ENCODE measurements at places on chromosomes 1 and 21.

DNA sequence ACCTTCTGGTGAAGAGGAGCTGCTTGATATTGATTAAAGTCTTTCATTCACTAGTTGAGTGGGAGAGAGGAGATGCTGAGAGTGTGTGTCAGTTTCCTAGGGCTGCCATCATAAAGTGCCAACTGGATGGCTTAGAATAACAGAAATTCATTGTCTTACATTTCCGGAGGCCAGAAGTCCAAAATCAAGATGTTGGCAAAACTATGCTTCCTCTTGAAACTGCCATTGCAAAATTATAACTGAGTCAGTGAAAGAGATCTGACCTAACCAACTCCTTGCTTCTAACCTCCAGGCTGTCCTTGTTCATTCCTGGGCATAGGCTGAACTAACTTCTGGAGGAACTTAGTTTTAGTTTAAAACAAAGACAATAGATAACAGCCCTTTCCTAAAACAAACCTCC, 47.1 kb downstream of the PTGS2 start:
- no peak for DNase-seq

GRCh38 chr1:193086342-193086741, 18.9 kb downstream of the GLRX2 start:
- DNase-seq = no peak

- peak; percentile 75 for DNase-seq
These were observed 174.3 kb upstream of the DUSP10 start for GRCh38 chr1:221916176-221916575.

DNA sequence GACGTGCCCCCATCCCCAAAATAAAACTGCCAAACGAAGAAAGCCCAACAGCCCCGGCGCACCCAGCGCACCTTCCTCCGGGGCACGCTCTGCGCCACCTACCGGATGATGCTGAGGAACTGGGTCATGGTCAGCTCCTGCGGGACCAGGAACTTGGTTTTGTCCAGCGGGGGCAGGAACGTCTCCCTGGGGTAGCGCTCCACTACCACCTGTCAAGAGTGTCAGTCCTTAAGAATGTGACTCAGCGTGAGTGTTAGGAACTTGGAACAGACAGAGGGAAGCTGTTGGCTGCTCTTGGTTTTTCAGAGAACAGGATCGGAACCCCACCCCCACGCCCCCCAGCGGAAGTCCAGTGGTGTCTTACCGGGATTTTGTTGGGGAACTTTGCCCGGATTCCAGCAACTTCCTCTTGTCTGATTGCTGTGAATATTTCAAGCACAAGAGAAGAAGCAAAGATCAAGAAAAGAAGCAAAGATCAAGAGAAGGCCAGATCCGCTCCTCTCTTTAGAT, 431 bp downstream of the MAP1LC3C start:
- DNase-seq = no peak

DNA sequence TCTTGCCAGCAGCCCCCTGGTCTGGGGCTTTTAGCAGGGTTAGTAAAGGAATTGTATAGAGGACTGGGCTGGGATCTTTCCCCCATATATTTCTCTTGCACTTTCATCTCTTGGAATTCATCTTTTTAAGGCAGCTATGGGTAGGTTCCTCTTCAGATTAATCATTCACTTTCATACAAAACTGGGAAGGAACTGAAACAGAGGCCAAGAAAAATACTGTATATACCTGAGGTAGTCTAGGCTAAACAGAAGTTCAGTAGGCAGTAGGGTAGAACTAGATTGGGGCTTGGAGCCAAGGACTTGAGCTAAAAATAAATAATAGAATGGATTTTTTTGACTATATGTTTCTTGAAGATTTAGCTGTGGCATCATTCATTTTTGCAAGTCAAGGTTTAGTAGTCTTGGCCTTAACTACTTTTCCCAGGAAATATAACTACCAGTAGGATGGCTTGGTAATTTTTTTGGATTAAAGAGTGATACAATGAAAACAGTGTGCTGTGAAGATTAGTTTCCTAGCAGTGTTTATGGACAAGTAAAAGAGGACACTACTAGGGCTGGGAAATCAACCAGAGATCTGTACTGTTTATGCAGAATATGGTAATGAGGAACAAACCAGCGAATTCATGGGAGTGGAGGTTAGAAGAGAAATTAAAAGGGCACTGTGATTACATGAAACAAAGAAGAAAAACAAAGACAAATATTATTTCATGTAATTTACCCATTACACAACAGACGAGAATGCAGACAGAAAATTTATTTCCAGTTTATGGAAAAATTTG, 50.9 kb upstream of the PTGS2 start:
- no peak for DNase-seq

DNA sequence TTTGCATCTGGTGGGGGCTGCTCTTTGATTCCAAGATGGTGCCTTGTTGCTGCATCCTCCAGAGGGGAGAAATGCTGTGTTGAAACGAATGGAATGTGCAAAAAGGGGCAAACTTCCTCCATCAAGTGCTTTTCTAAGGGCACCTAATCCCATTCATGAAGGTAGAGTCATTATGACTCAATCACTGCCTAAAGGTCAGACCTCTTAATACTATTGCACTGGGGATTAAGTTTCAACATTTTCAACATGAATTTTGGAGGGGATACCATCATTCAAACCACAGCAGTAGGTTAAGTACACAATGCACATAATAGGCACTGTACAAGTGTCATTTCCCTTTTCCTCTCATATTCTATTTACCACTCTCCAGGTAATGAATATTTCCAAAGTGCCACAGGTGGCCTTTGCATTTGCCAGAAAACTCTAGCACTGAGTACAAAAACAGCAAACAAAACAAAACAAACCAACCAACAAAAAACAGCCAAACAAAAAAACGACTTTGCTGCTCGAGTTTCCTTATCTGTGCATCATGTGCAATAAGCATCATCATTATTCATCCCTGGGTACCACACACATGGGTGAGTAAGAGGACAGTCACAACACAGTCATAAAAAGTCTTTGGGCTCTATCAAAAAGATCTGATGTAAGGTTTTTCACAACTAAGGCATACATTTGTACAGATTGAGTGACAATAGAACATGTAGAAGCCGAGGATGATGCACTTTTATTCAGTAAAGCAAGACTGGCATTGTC, 42.5 kb downstream of the IFI44 start:
- DNase-seq = no peak

DNA sequence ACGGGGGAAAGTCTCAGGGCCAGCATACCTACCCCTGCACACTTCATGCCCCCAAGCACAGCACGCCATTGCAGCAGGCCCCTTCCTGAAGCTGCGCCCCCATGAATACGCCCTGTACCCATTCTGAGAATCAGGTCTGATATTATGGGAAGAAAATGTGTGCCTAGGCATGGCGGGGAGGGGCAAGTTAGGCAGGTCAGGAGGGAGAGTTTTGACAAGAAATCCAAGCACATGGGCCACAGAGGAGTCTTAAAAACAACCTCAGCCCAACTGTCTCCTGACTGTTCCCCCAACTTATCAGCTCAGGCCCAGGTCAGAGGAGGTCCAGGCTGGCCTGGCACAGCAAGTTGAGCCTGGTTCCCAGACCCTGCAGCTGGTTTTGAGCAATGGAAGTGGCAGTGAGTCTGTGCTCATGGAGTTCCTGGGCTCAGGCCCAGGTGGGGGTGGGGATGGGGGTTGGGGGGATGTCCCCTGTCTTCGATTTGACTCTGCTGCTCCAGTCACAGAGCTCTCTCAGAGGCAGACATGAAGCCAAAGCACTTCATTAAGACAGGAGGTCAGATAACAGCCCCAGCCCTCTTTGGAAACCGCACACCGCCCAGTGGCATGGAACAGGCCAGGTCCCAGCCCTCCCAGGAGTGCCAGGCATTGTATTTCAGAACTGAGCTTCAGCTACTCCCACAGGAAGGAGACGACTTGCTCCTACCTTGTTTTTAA, 20.6 kb upstream of the BCAR3 start:
- no peak for DNase-seq

- DNase-seq = no peak
These were observed 81.3 kb downstream of the CDC14A start for GRCh38 chr1:100433563-100433962.

DNA sequence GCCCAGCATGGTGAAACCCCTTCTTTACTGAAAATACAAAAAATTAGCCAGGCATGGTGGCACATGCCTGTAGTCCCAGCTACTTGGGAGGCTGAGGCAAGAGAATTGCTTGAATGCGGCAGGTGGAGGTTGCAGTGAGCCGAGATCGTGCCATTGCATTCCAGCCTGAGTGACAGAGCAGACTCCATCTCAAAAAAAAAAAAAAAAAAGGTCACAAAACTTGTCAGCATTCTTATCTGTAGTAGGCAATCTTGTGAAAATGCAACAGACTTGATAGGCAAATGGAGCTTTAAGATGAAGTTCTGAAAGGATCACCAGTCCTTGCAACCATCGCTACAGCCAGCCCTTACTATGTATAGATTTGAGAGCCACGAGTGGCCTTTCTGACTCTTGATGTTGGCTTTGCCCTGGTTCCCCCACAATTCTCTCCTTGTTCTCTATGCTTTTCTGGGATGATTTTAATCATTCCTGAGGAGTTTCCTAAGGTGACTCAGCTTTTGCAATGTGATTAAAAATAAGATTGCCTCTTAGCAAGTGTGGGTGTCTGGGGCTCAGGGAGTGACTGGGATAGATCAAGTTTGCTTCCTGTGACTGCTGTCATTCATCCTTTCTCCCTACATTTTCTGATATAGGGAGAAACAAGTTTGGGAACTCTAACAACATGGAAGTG, 7.1 kb upstream of the MAP1LC3C start:
- DNase-seq = no peak

GRCh38 chr21:15301736-15302135, 236.9 kb upstream of the NRIP1 start:
- no peak for DNase-seq

GRCh38 chr1:41241749-41242341, at the start of gene SCMH1:
Gene SCMH1, minus strand, starts transcription at chr1:41242306. Its CDS starts 56,173 bp downstream, at chr1:41186133.
- DNase-seq = no peak

DNA sequence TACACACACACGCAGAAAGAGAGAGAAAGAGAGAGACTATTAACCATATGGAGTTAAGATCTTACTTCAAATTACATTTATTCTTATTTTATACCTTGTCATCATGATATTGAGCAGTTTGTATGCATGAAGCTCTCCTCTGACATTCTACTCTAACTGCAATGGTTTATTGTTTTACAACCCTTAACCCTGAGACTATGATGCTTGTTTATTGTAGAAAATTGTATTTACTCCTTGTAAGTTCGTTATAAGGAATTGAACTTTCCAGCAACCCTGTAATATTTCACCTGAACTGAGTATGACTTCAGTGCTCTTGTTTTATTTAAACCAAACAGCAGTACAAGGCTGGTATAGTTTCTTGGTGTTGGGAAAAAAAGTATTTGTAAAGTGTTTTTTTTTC, 18.6 kb upstream of the PTPRF start:
- DNase-seq = no peak

DNA sequence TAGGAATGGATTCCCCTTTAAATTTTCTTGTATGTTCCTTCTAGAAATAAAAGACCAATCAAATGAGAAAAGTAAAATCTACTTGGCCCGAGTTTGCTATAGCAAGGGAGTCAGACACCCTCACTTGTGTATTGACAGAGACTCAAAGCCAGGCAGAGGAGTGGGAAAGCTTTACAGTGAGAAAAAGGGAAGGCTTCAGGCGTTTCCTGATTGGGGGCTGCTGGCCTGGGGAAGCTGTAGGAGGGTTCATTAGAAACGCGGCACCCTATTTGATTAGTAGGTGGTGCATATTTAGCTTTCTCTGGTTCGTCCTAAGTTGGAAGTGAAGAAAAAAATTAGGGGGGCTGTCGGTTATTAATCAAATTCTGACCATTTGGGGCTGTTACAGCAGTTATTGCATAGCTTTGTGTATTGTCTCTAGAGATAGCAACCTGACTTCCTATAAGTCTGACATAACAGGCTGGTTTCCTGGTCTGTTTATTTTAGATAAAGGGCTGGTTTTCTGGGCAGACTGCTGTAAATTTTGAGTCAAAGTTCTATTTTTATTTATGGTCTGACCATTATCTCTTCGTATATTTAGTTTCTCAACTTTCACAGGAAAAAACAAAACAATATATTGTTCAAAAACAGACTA, 10.0 kb downstream of the SLC25A24 start:
- DNase-seq = no peak

DNA sequence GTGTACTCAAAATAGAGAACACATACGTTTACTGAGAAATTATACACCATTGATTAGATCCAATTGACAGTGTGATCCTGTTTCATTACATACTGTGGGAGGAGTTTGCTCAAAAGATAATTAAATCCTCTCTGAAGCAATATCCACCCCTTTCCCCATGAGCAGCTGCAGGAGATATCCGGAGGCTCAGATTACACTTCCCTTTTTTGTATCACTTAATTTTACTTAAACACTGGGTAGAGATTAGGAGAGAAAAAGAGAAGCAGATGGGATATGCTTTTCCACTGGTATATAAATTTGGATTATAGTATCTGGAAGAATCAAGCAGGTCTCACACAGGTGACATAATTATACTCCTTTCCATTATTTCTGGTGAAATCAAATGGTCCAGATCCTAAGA, 333.3 kb upstream of the ZRANB2 start:
- DNase-seq = no peak

DNA sequence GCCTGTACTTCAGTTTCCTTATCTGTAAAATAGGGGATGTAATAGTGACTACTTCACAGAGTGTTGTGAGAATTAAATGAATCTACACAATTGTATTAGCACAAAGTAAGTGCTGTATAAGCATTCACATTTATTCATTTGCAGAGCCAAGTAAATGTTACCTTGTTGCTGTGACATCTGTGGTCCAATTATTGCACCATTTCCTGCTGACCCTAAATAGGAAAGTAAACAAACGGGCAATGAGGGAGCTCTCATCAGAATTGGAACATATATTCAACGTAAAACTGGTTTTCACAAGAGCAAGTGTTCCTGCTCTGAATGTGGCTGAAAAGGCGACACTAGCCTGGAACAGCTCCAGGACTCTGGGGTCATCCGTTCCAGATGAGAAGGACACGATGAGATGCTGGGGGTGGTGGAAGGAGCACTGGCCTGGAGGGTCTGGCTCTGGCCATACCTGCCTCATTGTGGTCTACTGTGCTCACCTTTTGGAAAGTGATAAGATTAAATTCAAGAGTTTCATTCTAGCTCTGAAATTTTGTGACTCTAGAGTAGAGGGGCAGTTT, 34.5 kb downstream of the PROX1 start:
- no peak for DNase-seq

DNA sequence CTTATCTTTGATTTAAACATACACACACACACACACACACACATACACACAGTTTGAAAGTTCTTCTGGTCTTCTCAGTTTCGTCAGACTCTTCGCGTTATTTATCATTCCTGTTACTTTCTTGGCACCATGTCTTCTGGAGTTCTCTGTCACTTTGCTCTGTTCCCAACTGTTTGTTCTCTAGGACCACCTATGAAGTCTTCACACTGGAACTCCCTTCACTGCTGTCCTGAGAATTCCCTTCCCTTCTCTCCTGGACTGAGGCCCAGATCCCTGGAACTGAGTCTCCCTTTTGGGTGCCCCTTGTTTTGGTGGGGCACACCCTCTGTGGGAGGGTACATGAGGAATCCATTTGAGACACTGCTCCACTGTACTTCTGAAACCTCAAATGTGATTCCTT, 30.5 kb downstream of the ALG14 start:
- no peak for DNase-seq
